Large intestine (tissue), 12 donors: ENCODE measurements at places on chromosomes 11 and 22. TPM values are rescaled to one million over a fixed set of nuclear protein-coding genes. Genes with fewer than 3 reads are reported as not detected.

The FOLH1 gene
- polyA plus RNA-seq: 322 TPM

The MFRP gene
- polyA plus RNA-seq: 0.01 TPM

The CCDC81 gene
- polyA plus RNA-seq: 0.85 TPM

The DDX17 gene
- 521 TPM for polyA plus RNA-seq

The TRPC6 gene
- polyA plus RNA-seq: 4.2 TPM

The APOL5 gene
- 0.03 TPM for polyA plus RNA-seq

The HOATZ gene
- polyA plus RNA-seq: 0.01 TPM

The CARD18 gene
- polyA plus RNA-seq: not detected

The GAL3ST3 gene
- 0.39 TPM for polyA plus RNA-seq

The CCDC73 gene
- polyA plus RNA-seq: 0.10 TPM

The CABP7 gene
- 5.2 TPM for polyA plus RNA-seq
